ENCODE measurements at places on chromosomes 6 and 20. TPM values are rescaled to one million over a fixed set of nuclear protein-coding genes. Genes with fewer than 3 reads are reported as not detected.

The CNR1 gene
- polyA plus RNA-seq: 0.25 TPM

GRCh38 chr20:21781446-21782075 lies 76.1 kb downstream of the PAX1 start:
- no peak for DNase-seq

The RIMS4 gene
- 6.5 TPM for polyA plus RNA-seq

DNA sequence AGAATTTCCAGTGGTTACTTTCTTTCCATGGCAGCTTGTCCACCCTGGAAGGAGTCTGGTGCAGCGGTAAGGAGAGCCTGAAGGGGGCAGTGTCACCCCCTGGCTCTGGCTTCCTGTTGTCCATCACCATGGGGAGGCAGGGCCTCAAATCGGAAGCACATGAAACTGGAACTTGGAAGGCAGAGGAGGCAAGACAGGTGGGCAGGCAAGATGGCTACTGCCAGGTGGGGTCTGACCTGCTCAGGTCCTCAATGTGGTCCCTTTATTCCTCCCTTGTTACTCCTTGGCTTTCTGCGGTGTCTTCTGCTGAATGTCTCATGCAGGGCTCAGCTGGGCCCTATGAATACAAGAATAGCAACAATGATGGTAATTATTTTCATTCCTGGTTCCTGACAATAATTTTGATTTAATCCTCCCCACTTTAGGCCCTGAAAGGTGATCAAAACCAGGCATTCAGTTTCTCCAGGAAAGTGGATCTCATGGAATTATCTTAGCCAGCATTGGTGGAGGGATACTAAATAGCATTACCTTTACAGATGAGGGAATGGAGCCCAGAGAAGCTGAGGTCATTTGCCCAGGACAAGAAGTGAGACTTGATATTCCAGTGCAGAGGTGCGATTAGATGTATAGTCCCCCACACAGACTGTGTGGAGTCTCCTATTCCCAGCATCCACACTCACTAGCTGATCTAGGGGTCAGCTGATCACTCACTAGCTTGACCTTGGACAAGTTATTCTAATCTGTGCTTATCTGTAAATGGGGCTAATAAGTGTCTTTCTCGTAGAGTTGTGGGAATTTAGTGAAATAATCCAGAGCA lies 17.6 kb upstream of the SNAI1 start:
- no peak for DNase-seq

DNA sequence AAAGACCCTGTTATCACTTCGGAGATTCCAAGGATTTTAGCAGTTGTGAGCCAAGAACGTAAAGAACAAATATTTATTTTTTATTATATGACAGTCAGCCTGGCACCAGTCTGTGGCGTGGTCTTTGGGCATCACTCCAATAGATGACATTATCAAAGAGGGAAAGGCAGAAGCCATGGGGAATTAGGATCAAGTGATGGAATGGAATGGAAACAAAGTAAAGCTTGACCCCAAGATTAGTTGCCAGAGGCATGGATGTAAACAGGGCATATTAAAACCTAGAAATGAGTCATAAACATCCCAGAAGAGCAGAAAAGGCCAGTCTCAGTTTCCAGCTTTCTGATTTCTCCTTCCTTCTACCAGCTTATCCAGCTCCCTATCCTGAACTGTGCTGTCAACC lies 11.5 kb downstream of the EIF2S2 start:
- no peak for DNase-seq

Data from muscle of arm (tissue), 14 donors.